ENCODE measurements at places on chromosomes 3 and 15.

DNA sequence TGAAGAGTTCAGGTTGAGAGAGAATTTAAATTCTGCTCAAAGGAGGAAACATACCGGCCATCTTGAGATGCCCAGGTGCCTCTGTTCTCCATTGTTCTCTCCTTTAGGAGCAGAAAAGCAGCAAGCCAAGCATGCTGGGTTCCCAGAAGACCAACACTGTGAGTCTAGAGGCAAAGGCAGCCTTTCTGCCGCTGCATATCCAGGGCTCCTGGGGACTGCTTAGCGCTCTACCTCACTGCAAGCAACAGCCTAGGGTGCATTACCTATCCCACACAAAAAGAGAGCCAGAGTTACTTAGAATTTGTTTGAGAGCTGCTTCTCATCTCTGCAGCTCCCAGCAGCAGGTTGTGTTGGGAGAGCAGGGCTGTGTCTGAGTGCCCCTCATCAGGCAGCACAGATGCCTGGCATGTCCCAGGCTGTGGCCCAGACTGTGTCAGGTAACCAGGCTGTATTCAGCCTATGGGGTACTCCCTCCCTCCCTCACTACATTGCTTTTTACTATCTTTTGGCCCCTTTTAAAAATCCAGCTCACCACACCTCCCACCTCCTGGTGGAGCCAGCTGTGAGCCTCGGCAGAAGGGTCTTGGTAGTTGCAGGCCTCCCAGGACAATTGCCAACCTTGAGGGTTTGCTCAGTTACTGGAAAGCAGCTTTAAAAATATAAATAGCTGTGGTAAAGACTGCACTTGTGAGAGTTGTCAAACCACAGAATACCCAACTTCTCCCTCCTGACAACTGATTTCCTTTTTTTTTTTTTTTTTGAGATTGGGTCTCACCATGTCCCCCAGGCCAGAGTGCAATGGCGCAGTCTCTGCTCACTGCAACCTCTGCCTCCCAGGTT, 30.2 kb downstream of the BCL2L10 start:
- no peak for DNase-seq

DNA sequence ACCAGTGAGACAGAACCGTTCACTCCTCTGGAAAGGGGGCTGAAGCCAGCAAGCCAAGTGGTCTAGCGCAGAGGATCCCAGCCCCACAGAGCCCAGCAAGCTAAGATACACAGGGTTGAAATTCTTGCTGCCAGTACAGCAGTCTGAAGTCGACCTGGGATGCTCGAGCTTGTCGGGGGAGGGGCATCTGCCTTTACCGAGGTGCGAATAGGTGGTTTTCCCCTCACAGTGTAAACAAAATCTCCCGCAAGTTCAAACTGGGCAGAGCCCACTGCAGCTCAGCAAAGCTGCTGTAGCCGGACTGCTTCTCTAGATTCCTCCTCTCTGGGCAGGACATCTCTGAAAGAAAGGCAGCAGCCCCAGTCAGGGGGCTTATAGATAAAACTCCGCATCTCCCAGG, 11.4 kb downstream of the CEP97 start:
- no peak for DNase-seq

- DNase-seq: no peak
Observed at GRCh38 chr3:48459331-48459730, 12.8 kb downstream of the ATRIP start.

DNA sequence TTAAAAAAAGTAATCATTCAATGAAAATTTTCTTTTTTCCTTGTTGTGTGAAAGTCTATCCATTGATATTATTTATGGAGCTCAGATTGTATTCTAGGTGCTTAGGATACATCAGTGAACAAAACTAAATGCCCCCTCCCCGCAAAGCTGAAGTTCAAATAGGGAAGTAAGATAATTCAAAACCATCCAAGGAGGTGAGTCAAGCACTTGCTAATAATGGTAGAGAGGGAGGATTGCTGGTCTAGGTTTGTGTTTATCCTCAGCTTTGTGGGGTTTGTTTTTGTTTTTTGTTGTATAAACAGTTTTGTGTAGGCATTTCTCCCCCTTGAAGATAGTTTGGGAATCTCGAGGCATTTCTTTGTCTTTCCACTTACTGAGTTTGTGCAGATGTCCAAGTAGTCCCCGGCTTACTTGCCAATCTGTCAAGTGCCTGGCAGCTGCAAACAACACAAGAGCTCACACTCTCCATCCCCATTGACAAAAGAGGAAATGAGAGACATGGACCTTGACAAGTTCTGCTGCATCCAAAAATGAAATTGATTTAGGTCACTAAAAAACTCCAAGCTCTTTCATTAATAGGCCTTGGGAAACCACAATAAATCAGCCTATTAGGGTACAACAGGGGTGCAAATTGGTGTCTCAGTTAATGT, 575.8 kb upstream of the TBL1XR1 start:
- DNase-seq: no peak

- no peak for DNase-seq
Observed at GRCh38 chr3:113898892-113899291, 48.9 kb upstream of the ZDHHC23 start.

DNA sequence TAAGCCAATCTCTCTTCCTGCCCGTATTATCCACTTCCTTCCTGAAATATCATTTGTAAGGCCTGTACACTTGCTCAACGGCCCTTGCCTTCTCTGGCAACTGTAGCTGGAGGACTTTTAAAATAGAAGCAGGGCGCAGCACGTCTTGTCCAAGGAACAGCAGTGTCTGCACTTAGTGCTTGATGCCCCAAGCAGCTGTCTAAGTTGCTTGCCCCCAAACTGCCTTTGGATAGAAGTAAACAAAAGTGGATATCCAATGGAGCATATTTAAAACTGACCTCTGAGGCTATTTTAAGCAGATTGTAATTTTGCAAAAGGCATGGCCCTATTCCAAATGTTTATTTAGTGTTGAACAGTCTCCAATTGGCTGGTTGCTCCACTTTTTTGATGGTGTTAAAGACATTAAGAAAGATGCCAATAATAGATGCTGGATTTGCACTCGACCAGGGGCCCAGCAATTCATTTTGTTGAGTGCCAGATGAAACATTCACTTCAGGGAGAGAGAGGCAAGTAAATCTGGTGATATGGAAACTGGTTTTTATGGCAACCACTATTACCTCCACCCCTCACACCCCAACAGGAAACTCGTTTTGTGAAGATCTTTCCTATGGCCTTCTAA, 526.8 kb upstream of the TBL1XR1 start:
- DNase-seq: no peak

- no peak for DNase-seq
Observed at GRCh38 chr15:70098153-70098460, 390 bp upstream of the TLE3 start.

DNA sequence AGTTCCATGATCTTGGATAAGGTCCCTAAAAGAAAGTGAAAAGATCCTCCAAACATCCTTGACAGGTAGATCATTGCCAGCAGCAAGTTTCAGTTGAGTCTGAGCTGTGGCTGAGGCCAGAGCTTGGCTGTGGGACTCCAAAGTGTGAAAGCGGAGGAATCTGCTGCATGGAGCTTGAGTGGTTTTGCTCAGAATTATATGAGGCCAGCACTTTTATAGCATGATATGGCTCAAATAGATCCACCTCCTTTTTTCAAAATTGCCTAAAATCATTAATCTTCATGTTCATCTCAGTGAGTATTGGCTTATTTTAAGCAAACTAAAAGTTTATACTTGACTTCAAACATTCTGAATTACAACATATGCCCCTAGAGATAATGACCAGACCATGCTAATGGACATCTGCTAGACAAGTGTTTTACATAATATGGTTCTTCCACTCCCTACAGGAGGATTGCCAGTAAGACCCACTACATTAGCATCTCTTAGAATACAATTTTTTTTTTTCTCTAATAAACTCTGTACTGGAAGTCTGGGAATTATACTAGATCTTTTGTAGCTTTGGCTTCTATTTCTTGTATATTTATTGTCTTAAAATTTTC, 368.1 kb downstream of the ZPLD1 start:
- DNase-seq: no peak

DNA sequence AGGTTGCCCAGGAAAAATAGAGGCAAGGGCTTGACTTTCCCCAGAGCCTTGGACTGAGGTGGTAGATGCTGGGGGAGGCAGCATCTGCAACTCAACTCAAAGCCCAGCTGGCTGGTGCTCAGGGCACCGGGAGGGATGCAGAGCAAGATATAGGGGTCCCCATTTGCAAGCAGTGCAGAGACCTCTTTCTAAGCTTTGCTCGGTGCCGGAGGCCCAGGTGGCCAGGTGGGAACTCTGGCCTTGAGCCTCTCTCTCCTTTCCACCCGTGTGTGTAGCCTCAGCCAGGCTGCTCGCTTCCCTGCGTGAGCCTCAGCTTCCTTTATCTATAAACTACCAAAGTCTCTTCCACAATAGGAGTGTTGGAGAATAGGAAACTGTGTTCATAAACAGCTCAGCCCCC, 36.5 kb downstream of the SLC6A6 start:
- no peak for DNase-seq

- no peak for DNase-seq
Observed at GRCh38 chr3:16279010-16279801, 14.2 kb downstream of the OXNAD1 start.

DNA sequence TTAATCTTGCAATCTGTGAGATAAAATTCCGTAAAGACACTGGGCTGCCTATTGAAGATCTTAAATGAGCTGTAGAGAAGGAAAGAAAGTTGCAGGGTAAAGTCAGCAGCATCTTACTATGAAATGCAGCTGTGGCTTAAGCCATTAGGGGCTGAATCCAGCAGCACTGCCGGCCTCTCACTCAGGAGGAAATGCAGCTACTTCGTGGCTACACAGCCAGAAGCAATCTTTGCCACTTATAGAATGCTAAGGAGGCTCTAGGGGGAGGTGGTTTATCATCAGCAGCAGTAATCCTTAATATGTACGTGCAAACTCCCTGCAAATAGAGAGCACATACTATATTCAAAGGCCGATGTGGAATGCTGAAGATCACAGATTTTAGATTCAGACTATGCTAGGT, 19.1 kb upstream of the MCTP2 start:
- no peak for DNase-seq

DNA sequence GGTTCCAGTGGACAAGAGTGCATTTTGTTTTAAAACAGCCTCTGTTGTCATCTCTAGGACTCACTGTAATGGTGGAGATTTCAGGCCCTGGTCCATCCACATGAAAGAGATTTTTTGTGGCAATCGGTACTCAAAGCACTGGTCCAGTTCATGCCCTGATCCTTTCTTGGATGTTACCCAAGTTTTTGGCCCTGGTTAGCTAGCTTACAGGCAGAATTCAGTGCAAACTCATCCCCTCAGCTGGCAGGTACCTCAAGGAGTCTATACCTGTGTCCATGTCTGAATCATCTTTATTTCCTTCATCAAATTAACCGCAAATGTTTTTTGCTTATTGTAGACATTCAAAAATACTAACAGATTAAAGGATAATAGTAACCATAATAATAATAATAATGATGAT, 13.7 kb upstream of the MEF2A start:
- no peak for DNase-seq

DNA sequence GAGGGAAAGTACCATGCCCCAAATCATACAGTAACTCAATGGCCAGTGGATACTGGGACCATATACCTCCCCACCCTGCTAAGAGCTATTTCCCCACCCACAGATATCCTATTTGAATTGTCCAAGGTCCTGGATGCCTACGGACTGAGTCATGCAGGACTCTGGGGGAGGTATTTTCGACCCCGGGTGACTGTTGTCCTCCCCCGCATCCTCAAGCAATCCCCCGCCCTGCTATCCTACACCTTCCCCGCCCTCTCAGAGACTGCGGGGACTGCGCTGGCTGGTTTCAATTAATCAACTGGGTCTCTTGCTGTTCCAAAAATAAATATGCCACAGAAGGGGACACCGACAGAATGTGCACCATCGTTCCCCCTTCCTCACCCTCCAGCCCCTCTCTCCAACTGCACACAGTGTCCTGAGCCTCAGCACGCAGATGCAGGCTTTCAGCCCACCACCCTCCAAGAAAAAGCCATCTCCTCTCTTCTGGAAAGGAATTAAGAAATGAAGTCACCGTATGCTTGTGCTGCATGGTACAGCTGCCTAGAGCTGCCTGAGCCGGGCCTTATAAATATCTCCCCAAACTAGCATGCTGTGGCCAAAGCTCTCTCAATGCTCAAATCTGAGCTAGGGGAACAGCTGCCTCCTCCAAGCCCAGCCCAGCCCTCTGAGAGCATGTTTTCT, 8.1 kb downstream of the CAV3 start:
- peak; percentile 68 for DNase-seq

DNA sequence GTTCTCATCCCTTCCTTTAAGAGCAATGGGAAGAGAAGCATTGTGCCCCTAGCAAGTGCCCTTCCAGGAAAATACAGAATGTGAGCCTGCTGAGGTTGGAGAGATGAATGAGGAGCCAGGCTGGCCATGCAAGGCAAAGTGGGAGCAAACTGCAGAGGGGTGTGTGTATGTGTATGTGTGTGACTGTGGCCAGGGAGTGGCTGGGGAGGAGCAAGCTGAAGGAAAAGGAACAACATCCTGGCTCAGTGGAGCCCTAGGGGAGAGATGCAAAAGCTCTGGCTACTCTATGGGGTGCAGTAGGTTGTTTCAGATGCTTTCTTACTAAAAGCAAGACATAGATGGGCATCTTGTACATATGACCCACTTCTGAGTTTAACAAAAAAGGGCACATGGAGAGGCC, 20.6 kb downstream of the FOXP1 start:
- DNase-seq: no peak

GRCh38 chr3:138253609-138254008, 66.5 kb downstream of the ARMC8 start:
- no peak for DNase-seq

DNA sequence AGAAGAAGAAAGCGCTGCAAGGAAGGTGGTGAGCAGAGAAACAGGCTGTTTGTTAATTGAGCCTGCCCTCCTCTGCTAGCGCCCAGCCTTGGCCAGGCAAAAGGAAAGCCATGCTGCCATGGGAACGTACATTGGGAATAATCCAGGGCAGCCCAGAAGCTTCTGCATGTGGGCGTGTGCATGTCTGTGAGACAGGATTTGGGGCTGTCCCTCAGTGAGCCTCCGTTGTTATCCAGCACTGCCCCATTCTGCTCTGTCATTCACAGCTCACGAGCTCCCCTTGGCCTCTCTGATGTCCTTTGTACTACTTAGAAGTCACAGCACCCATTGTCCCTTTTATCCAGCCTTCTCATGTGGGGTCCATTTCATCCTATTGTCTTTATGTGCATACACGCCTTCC, 239.1 kb upstream of the ROPN1 start:
- DNase-seq: no peak

GRCh38 chr3:53936347-53936746, 44.7 kb upstream of the SELENOK start:
- no peak for DNase-seq

- DNase-seq: no peak
Observed at GRCh38 chr3:28173836-28174235, 67.6 kb upstream of the CMC1 start.

GRCh38 chr3:179731544-179731943, 78.7 kb downstream of the USP13 start:
- no peak for DNase-seq
